ENCODE measurements at places on chromosomes 11 and 22. TPM values are rescaled to one million over a fixed set of nuclear protein-coding genes. Genes with fewer than 3 reads are reported as not detected.

TRIM22 gene
- 52.1 TPM for total RNA-seq

MCHR1 gene
- total RNA-seq = 3.2 TPM

APIP gene
- total RNA-seq = 22.9 TPM

SLC22A9 gene
- not detected for total RNA-seq

RHOD gene
- 19.1 TPM for total RNA-seq

INSC gene
- total RNA-seq = not detected

ADORA2A gene
- total RNA-seq = 9.4 TPM

DNA sequence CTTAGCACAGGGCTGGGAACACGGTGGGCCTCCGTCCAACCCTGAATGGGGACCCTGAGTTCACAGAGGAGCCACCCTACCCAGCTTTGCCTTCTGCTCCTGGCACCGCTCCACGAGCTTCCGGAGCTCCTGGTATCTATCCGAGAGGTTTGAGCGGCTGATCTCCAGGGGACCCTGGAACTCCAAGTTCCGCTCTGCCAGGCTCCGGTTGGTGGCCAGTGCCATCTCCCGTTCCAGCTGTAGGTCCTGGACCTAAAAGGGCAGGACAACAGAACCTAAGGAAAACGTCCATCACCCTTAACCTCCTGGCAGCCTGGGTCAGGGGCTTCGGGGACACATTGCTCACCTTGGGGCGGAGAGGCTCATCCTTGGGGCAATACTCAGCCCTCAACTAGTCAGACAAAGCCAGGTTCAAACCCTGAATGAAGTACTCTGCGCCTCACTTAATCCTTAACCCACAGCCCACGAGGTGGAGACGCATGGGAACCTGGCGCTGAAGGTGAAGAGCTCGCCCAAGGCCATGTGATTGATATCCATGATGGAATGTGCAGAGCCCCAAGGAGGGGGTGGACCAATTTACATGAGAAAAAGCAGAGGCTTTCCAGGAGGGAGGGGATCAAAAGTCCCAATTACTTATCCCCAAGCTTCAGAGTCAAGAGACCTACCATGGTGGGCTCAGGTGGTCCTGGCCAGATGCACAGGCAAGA is 27.1 kb downstream of the VPS37C start:
- DNase-seq = no peak

- DNase-seq = no peak
Observed at GRCh38 chr11:102410382-102410784, 42.2 kb downstream of the TMEM123 start.

DNA sequence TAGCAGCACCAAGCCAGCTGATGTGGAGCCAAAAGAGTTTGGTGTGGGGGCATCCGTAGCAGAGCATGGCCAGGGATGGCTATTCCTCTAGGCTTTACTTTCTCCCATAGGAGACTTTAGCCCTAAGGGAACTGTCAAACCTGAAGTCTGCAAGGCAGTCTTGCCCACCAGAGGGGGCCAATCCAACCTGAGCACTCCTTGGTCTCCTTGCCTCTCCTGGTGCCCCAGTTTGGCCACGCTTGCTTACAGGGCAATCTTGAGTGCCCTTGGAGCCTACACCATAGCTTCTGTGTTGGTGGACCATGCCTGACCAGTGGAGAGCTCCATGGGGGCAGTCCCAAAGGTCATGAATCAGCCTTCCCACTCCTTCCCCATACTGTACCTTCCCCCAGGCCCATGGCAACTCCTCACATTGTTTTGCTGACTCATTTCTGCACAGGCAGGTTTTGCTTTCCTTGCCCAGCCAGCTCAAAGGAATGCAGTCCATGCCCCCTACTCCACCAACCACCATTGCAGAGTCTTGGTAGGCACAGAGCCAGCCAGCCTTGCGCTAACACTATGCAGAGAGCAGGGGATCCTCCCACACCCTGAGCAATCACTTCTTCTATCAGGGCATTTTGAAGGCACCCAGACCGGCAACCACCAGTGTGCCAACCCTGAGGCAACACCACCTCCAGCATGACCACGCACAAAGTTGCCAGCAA is 1421.2 kb upstream of the RAG2 start:
- DNase-seq = no peak

DNA sequence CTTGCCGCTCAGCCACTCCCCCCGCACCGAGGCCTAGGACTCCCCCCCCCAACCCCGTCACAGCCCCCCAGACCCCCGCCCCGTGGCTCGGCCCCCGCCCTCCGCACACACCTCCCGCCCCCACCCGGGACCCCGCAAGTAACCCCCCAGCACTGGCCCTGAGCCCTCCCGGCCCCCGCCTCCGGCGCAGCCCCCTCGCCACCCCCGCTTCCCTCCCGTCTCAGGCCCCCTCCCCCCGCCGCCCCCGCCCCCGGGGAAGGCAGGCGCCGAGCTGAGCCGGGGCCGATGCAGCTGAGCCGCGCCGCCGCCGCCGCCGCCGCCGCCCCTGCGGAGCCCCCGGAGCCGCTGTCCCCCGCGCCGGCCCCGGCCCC is 1.5 kb downstream of the SHANK3 start:
- DNase-seq = no peak

- no peak for DNase-seq
Observed at GRCh38 chr11:123560006-123560405, 94.4 kb downstream of the SCN3B start.

DNA sequence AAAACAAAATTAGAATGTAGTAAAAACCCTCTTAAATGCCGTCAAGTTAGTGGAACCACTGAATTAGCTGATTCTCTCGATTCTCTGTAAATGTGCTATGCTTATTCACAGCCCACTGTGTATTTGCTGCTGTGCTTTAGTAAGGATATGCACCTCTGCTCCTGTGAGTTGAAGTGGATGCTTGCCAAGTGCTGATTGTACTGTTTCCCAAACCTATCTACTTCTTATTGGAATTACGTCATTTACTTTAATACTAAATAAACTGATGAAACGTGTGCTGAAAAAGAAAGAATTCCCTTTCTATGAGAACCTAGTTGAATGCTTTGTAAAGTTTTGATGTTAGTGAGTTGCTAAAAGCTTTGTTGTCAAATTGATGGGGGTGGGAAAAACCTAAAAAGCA is 158.4 kb downstream of the LRRC4C start:
- DNase-seq = no peak

DNA sequence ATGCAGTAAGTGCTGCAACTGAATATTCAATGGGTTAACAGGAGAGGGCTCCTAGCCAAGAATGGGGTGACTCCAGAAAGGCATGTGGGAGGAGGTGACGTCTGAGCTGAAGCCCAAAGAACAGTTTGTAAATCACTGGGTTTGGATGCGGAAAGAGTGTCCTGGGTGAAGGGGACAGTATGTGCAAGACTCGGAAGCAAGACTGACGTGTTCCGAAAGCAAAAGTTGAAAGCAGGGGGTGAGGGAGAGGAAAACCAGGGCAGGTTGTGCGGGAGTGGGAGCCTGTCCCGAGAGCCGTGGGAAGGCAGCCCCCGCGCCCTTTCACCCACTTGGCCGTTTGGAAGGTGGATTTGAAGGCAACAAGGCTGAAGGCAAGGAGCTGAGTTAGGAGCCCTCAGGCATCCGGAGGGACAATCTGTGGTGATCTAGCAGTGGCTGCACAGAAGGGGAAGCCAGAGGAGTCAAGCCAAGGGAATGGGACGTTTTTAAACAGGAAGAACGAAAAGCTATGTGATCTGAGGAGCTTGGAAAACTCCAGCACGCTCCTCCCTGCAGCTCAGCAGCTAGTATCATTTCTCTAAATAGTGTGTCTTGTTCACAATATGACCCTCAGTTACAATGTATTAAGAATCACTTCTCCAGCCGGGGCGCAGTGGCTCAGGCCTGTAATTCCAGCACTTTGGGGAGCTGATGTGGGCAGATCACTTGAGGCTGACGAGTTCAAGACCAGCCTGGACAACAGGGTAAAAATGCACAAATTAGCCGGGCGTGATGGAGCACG is 7.7 kb downstream of the SLC25A18 start:
- no peak for DNase-seq

Measured in mesothelial cell of epicardium (in vitro differentiated cells).